Stimulated activated CD4-positive, alpha-beta T cell treated with anti-CD3 and anti-CD28 coated beads, Interleukin-15, amount 100 ng/mL, for 24 hours (primary cell): ENCODE measurements at places on chromosomes 6 and 20.

GRCh38 chr6:66849843-66850242 is 1142.8 kb upstream of the EYS start:
- DNase-seq = no peak

DNA sequence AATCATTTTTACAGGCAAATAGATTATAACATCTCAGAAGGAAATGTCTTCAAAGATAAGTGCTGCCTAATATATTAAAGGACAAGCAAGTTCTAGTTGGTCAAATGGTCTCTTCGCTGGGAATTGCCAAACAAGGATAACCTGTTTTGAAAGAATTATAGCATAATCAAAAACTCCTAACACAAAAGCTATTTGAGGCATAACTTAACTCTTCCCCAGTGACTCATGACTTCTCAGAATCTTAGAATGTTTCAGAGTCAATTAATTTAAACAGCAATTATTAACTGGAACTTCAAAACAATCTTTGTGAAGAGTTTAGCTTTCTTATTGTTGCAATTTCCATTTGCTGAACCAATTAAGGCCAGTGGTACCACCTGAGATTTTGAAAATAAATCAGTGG is 126.6 kb downstream of the MTFR2 start:
- no peak for DNase-seq

- no peak for DNase-seq
Observed at GRCh38 chr6:39572661-39573340, 152.4 kb downstream of the KIF6 start.

- DNase-seq = peak; percentile 14
Observed at GRCh38 chr20:17525650-17526049, 5.5 kb downstream of the BFSP1 start.
